Stimulated activated CD8-positive, alpha-beta memory T cell treated with anti-CD3 and anti-CD28 coated beads, Interleukin-15, amount 100 ng/mL, for 48 hours (primary cell): ENCODE measurements at places on chromosomes 5 and 9.

GRCh38 chr5:20514145-20514544, 526.1 kb upstream of the CDH18 start:
- no peak for DNase-seq

GRCh38 chr5:116571568-116572349, 2.9 kb downstream of the SEMA6A start:
- no peak for DNase-seq

- DNase-seq, result no peak
These were observed 612.5 kb downstream of the KIF4B start for GRCh38 chr5:155625897-155626543.

DNA sequence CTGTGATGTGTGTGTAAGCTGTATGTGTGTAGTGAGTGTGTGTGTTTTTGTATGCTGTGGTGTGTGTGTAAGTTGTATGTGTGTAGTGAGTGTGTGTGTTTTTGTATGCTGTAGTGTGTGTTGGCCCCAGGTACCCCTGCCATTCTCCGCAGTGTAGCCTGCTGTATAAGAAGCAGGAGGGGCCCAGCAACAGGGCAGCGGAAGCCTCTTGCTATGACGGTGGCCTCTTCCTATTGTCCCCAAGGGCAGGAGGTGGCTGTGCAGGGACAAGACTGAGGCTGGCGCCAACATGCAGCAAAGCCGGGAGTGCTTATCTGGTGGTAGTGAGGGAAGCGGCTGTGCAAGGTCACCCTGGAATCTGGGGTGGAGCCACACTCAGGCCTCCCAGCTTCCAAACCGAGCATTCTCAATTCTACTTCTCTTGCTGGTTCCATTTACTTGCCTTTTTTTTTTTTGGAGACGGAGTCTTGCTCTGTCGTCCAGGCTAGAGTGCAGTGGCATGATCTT, 5.1 kb downstream of the SPAAR start:
- DNase-seq, result no peak

DNA sequence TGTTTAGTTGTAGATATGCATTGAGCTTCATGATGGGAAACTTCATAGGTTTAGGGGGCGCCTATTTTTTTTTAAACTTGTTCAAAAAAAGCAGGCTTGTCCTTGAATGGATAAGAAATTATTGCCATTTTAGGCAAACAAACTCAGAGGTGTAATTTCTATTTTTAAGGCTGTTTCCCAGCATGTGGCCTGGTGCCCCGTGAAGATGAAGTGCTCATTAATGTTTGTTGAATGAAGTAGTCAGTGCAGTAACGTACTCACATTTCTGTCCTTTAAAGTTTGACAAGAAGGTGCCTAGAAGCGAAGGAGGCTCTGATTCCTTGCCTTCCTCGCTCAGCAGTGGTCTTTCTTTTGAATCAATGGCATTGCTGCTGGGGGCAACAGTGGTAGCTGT, 54.3 kb downstream of the ZNF618 start:
- DNase-seq, result no peak

DNA sequence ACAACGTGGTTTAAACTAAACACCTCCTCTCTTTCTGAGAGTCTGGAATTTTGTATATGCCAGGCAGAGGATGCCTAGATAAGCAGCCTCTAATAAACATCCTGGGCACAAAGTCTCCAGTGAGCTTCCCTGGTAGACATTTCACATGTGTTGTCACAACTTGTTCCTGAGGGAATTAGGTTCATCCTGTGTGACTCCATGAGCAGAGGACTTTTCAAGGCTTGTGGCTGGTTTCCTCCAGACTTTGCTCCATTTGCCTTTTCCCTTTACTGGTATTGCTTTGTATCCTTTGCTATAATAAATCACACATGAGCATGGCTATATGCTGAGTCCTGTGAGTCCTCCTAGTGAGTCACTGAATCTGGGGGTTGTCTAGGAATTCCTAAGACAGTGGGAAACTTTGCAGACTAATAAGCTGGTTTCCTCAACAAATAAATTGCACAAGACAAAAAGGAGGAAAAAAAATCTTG, 77.4 kb downstream of the NR2F1-AS1 start:
- DNase-seq, result no peak

- DNase-seq, result no peak
These were observed 676.1 kb upstream of the C9orf72 start for GRCh38 chr9:28249424-28249823.

- no peak for DNase-seq
These were observed 8.5 kb upstream of the GOLGA1 start for GRCh38 chr9:124949387-124949786.

DNA sequence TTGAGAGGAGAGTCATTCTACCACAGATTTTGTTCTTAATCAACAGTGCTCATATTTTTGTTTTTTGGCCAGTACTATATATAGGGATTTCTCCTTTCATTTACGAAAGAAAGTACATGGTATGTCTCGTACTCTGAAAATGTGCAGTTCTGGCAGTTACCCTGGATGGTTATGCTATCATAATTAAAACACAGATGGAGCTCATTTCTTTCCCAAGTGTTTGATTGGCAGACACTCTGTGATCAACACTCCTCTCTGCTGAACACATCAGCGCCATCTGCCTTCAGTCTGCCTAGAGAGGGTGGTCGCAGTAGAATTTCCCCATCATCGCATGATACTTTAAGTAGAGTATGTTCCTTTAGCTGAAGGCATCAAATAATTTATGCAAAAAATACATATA, 64.5 kb downstream of the PAM start:
- no peak for DNase-seq

DNA sequence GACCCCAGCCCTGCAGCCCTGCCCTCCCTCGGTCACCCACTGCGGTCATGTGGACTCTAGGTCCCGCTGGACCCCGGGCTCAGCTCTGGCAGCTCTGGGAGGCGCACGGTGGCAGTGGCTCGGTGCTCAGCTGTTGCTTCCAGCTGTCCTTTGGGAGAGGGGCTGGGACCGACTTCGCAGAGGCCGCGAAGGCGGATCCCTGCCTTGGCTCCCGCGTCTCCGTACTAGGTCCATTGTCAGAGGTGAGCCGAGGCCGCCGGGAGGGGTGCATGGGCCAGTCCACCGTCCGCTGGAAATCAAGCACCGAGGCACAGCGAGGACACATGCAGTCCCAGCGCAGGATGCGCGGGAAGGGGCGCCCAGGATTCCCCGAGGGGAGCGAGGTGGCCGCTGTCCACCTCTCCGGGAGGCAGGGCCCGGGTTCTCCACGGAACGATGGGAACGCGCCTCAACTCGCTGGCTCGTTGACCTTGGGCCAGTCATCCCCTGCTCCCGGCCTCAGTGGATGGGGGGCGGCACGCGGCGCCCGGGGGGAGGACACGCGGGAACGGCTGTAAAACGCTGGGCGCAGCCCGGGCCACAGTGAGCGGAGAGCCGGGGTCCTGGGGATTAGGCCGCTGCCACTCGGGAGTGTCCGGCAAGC, 732 bp downstream of the GBGT1 start:
- no peak for DNase-seq

- no peak for DNase-seq
These were observed 194.8 kb downstream of the SPOCK1 start for GRCh38 chr5:137304226-137304874.
